ENCODE measurements at places on chromosomes 5 and 9.

GRCh38 chr9:88733651-88734421 lies 198.9 kb downstream of the NXNL2 start:
- DNase-seq, result no peak

- no peak for DNase-seq
Observed at GRCh38 chr5:80798633-80799032, 143.8 kb upstream of the DHFR start.

DNA sequence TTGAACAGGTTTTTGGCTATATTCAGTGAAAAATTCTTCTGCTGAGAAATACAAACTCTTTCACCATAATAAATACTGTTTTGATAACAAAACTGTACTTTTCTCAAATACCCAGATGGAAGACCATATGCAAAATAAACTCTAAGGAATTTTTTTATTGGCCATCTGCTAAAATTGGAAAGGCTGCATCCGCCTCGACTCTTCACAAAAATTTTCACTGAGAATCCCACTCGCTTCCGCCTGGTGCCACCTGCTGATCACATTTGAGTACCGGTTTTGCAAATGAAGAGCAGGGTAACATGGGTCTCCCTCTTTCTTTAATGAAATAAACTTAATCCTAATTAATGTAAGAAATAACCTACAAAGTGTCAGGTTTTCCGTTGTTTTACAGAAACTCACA lies 76.4 kb downstream of the TTLL11 start:
- no peak for DNase-seq

GRCh38 chr9:136837146-136837855 lies 5.0 kb upstream of the AJM1 start:
- no peak for DNase-seq

DNA sequence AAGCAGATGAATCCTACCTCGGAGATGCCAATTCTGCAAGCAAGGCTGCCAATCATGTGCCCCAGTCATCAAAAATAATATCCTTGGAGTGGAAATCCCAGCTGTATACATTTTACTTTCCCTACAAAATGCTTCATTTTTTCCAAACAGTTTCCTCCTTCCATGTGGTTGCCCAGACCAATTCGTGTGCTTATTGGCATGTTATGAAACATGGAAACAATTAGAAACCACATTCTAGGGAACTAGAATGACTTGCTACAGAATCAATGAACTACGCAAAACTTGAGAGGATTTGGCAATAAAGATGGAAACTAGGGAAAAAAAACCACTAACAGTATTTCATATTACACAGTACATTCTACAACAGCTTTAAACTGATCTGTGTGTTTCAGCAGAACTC lies 584.5 kb upstream of the DMAC1 start:
- DNase-seq, result no peak

DNA sequence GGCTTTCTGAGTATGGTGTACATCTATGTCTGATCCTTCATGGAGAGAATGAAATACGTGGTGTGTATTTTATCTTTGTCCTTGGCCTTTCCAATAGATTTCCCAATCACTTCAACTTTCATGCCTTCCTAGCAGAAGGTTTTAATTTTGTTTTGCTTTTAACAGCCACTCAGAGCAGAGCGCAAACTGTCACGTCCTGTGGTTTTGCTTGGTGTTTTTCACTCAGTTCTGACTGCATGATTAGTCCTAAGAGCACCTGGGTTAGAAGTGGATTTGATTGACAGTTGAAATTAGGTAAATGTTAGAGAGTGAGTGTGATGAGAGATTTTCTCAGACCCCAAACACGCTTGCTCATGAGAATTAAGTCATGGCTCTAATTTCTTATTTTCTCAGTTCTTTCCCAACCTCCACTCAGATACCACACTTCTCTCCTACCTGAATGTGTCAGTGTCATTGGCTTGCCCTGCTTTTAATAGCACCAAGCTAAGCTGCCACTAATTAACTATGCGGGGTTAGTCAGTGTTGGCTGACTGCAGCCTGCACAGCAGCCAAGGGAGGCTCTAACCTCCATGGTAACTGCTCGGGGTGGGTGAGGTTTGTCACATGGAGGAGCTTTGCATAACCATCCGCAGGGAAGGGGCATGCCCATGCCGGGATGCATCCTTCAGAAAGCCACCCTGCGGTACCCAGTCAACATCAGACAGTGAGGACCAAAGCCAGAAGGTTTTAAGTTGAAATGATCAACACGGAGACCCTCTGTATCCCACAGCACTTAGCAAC lies 173.4 kb downstream of the NR3C1 start:
- no peak for DNase-seq

DNA sequence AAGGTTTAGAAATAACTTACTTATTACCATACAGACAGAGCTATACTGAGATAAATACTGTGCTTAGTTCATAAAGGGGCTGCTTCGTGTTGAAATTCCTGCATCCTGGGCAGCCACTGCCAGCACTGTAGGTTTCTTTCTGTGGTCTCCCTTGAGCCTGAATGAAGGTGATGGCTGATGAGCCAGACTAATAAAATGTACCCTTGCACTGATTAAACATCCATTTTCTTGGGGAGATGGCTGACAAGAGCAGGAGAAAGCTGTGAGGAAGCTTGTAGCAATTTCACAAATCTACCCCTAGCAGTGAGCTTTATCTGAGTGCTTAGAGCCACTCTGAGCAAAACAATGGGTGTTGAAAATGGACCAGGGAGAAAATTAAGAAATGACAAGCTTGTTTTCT lies 23.3 kb upstream of the ZSWIM6 start:
- DNase-seq, result no peak

DNA sequence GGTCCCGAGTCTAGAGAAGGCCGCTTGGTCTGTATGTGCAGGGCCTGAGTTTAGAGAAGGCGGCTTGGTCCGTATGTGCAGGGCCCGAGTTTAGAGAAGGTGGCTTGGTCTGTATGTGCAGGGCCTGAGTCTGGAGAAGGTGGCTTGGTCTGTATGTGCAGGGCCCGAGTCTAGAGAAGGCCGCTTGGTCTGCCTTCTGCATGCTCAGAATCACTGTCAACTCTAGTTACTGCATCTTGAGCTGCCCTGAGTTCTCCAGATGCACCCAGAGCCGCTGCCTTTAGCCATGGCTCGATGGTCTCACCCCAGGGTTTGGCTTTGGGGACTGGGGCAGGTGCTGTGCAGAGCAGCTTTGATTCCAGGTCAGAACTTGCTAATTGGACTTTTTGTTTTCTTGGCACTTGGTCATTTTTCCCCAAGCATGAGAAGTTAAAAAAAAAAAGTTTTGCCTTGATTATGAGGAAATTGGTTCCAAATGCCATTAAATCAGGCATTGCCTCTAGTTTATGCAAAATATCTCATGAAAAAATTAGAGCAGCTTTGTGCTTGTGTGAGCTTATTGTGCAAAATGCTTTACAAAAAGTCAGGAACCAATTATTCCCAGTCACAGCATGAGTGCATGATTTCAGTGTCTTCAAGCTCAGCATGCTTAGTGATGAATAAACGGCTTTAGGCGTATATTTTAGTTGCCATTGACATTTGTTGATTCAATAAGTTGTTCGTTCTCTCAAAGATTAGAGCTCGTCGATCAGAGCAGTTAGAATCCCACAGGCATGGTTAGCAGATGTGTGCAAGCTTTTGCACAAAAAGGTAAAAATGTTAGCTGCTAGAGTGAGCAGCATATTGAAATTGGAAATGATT lies 25.4 kb upstream of the EXOC3 start:
- no peak for DNase-seq

GRCh38 chr5:168961681-168962080 lies 339.3 kb downstream of the SLIT3 start:
- DNase-seq, result no peak

DNA sequence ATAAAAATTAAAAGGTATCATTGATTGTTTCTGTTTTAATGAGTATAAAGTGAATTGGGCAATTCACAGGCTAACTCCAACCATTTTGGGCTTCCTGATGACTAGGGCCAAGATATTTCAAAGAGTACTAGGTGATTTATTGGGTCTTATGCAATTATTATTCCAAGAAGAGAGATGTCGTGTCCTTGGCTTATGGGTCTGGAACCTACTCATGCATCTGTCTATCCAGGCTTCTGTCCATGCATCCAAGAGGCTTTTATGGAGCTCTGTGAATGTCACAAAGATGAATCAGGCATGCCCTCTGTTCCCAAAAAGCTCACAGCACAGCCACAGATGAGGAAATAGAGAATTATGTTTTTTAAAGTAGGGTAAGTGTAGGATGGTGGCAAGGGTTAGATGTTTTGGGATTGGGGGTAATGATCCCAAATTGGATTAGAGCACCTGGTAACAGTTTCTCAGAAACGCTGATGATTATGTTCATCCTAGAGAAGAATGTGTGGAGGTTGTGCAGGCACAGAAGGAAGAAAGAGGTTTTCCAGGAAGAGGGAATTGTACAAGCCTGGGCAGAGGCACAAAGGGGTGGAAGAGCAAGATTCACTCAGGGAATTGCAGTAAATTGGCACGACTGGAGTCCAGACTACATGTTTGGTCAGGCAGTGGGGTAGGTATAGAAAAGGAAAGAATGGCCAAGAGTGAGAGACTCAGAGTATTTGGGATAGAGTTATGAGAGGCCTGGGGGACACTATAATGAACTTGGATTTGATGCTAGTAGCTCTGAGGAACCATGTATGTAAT lies 83.0 kb upstream of the TNC start:
- DNase-seq, result no peak

- no peak for DNase-seq
Observed at GRCh38 chr9:138024831-138025291, 147.3 kb downstream of the CACNA1B start.

DNA sequence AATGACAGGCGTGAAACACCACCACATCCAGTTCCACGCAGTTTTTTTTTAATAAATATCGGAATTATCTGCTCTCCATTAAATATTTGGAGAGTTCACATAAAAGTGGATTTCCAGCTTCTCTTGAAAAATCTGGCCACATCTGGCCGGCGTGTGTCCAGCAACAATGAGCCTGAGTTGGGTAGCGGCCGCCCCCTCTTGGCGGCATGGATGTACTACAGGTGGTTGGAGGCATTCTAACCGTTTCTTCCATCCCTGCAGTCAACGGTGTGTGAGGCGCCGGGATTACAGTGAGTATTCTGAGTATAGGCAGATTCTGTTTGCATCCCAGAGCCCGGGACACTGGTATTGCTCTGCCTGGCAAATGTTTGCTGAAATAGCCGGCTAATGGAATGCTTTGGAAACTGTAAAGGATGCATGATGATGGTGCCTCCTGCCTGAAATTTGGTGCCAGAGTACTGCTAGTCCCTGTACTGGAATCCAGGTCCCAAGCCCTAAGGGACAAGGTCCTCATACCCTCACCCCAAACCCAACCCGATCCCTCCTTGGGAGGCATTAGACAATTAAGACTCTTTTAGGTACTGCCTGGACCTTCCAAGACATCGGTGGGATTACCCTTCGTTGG lies 13.6 kb upstream of the GM2A start:
- peak; percentile 57 for DNase-seq

DNA sequence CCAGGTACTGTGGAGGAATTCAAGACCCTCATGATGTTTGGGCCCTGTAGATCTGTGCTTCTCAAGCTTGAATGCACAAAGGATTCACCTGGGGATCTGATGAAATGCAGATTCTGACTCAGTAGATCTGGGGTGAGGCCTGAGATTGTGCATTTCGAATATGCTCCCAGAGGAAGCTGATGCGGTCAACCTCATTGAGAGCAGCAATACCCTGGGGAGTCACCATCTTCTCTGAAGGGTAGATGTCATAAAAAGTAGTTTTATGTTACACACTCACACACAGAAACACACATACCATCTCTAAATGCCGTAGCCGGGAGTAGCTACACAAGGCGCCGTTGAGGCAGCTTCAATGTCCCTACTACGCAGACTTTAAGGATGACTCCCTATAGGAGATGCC lies 55.8 kb upstream of the CPEB4 start:
- DNase-seq, result no peak

- DNase-seq, result no peak
Observed at GRCh38 chr9:81022177-81022576, 667.2 kb downstream of the TLE1 start.

DNA sequence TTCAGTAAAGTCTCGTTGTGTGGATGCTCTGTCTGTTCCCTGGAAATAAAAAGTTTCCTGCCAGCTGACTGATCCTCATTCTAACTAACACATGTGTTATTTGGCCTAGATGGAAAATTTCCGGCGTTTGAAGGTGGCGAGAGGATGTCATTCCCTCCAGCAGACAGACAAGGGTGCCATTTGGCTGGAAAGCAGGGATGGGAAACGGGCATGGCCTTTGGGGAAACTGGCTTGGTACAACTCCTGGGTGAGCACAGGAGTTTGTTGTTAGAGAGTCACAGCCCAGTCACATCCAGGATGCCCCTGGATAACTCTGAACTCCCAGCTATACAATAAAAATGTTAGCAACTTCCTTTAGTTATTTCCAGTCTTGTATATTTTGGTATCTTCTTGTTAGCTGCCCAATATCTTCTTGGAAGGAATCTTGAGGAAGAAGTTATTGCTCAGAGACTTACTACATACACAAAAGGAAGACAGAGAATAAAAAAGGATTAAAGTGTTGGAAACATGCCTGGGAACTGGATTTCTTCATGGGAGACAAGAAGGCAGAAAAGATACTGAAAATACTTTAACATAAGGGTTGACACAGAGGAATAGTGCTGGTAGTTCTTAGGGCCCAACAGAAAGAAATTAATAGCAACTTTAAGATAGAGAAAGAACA lies 41.9 kb downstream of the TEK start:
- DNase-seq, result no peak

DNA sequence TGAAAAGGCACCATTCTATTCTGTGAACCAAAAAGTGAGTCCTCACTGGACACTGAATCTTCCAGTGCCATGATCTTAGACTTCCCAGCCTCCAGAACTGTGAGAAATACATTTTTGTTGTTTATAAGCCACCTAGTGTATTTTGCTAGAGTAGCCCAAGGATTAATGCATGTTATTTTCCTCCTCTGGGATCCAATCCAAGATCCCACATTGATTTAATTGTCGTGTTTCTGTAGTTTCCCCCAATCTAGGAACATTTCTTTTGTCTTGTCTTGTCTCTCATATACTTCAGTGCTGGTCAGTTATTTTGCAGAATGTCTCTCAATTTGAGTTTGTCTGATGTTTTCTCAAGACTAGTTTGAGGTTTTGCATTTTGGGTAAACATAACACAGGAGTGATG lies 36.4 kb downstream of the GDNF start:
- no peak for DNase-seq

DNA sequence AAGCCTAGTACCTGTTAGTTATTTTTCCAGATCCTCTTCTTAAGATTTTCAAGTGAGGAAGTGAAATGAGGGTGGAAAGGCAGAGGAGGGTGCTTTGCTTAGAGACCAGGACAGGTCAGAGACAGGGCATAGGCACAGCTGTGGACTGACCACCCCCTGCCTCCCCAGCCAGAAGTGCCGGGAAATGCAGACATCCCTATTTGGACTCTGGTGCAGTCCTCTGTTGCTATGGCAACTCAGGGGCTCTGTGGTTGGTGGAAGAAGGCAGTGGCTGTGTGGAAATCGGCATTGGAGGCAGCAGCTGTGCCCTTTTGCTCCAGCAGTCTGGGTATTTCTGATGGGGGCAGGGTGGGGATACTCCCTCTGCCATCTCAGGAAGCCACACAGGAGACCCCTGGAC lies 43.3 kb upstream of the NDFIP1 start:
- no peak for DNase-seq

Data from stimulated activated CD4-positive, alpha-beta T cell treated with anti-CD3 and anti-CD28 coated beads, Interleukin-4, amount 100 ng/mL, for 4 hours (primary cell).